ENCODE measurements at places on chromosomes 16 and 17.

DNA sequence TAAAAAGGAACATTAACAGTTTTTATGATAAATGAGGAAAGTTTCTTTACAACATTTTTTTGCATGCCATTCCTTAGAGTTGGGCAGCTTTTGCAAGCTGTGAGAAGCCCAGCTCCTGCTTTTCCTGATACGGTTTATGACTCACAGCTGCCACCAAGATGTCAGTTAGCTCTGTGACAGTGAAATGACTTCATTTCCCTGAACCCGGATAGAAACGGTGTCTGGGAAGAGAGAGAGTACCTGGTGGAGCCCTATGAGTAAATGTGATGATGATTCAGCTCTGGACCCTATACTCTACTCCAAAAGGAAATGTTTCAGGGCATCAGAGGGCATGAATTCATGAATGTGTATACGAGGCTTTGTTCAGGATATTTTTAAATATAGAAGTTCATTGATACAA, 366.3 kb upstream of the HSBP1 start:
- no peak for DNase-seq

- no peak for DNase-seq
Measured at GRCh38 chr16:59864981-59865666, 1131.0 kb upstream of the GOT2 start.

GRCh38 chr17:37761059-37761458, 16.2 kb upstream of the HNF1B start:
- DNase-seq: peak; percentile 38

DNA sequence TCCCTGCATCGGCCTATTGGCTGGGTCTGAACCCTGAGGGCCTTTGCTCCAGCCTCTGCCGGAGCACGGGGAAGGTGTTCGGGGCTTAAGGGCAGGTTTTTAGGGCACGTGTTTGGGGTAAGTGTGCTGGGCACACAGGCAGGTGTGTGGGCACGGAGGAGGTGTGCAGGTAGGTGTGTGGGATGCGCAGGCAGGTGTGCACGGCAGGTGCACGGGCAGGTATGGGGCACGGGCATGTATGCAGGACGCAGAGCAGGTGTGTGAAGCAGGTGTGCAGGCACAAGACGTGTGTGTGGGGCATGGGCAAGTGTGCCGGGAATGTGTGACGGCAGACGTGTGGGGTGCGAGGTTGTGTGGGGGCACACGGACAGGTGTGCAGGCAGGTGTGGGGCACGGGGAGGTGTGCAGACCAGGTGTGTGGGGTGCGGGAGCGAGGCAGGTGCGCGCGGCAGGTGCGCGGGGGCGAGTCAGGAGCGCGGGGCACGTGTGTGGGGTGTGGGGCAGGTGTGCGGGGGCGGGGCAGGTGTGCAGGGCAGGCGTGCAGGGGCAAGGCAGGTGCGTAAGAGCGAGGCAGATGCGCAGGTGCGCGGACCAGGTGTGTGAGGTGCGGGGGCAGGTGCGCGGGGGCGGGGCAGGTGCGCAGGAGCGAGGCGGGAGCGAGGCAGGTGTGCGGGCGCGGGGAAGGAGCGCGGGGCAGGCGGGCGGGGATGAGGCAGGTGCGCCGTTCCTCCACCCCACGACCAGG, 28.6 kb upstream of the METRNL start:
- DNase-seq: no peak

DNA sequence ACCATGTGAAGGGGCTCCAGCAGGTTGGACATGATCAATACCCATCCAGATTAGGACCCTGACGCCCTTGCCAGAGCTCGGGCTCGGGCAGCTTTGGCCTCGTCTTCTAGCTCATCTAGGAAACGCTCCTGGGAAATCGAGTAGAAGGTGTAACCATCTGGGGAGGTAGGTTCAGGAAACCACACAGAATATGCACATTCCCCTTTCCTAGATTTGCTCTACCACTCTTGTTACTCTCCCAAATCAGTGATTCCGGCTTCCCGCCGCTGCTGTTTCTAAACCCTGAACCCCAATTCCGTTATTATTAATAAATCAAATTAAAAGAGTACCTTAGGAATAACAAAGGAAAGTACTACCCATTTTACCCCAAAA, 507 bp downstream of the COA3 start:
- DNase-seq: no peak

DNA sequence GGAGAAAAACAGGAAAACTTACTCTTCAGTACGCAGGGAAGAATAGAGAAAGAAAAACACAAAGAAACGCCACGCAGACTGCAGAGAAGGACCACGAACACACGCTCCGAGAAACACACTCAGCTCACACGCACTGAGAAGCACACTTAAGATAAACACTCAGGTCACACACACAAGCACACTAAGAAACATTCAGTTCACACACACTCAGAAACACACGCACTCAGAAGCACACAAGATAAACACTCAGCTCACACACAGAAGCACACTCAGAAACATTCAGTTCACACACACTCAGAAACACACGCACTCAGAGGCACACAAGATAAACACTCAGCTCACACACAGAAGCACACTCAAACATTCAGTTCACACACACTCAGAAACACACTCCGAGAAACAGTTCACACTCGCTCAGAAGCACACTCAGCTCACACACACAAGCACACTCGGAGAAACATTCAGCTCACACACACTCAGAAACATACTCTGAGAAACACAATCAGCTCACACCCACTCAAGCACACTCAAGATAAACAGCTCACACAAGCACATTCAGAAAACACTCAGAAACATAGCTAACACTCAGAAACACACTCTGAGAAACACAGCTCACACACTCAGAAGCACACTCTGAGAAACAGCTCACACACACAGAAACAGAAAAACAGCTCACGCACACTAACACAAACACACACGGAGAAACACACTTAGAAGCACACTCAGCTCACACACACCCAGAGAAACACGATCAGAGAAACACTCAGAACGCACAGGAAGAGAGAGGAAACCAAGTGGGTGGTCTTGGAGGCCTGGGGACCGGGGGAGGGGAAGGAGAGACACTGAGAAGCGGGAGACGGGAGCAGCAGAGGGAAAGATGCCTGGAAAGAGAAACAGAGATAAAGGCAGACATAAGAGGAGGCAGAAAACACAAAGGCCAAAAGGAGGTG, 908 bp downstream of the TMEM98 start:
- DNase-seq: no peak

DNA sequence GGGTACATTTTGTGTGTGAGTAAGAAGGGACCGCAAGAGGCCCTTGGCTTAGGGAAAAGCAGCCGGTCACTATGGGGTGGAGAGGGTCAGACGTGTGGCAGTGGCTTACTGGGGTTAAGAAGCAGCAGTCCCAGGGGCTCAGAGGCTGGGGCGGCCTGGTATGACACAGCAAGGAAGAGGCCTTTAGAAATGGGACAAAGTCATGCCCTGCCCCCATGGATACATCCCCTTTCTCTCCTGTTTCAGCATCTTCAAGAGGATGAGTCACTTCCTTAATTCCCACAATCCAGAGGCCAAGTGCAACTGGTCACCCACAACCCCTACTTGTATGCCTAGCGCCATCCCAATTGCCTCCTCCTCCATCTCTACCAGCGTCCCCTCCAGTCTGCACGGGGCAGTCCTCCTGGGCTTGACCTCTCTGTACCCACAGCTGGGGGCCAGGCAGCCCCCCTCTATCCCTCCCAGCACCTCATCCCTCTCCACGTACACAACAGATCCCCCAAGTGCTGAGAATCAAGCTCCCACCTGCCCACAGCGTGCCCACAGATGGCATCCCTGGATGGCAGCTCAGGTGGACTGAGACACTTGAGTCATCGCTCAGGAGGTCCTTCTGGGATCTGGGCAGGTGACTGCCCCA, 6.9 kb upstream of the EFTUD2 start:
- DNase-seq: no peak

GRCh38 chr17:71494062-71494855, 626.6 kb upstream of the SOX9 start:
- no peak for DNase-seq

GRCh38 chr16:57150682-57151330, 35.0 kb downstream of the PSME3IP1 start:
- DNase-seq: no peak

- DNase-seq: no peak
Measured at GRCh38 chr16:64742455-64743223, 379.2 kb downstream of the CDH11 start.
